Stimulated activated CD4-positive, alpha-beta T cell treated with anti-CD3 and anti-CD28 coated beads, Interleukin-1b, Interleukin-23, amount 100 ng/mL, for 1 hour (primary cell): ENCODE measurements at places on chromosomes 13 and 19.

DNA sequence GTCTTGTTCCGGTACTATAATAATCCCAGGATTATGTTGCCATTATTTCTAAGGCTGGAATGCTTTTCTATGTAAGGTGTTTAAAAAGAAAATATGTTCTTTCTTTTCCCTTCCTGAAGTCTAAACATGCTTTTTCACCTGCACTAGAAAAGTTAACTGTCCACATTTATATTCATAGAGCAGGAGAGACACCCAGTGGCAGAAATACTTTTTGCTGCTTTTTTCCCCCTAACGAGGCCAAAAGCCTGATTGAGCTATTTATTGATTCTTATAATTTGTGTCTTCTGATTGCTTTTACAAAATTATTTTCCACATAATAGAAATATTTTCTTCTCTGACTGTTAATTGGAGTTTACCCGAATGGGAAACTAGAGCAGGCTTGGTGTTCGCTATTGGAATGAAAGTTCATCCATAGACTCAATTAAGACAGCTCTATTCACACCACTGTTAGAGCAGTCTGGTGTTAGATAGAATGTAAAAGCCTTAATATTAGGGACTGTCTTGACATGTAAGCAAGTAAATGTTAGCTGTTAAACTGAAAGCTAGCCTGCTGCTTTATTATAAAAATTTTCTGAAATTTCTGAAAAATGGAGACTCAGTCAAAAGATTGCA, 15.8 kb downstream of the GPR180 start:
- DNase-seq: no peak

GRCh38 chr19:17385878-17386611, 8.0 kb downstream of the CCDC194 start:
- no peak for DNase-seq

GRCh38 chr13:21006141-21007005, 55.0 kb downstream of the LATS2 start:
- DNase-seq: no peak

DNA sequence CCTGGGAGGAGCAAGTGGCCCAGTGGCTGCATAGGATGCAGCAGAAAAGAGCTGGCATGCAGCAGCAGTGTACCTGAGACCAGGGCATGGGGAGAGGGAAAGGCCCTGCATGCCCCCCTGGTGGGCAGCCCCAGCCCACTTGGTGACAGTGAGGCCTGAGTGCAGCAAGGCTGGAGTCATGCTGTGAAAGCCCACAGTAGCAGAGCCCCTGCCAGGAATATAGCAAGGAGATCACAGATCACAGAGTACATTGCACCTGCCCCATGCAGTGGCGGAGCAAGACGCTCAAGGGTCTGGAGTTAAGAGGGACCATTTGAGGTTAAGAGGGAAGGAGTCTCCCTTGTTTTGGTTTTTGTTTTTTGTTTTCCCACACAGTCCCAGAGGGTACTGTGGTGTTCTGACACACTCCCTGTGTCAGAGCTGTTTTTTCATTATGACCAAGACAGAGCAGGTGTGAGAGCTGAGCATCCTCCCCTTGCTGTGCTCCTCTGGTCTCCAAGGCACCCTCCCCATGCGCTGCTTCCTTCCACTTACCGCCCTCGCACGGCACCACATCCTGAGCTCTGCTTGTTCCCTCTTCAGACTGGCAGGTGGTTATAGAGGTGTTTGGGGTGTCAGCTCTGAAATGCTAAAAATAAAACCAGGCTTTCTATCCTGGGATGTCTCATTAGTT, 85.0 kb upstream of the UBL3 start:
- DNase-seq: peak; percentile 23
